Omental fat pad (tissue), 4 donors: ENCODE measurements at places on chromosomes 6 and 20. TPM values are rescaled to one million over a fixed set of nuclear protein-coding genes. Genes with fewer than 3 reads are reported as not detected.
A peak's percentile ranks its signal among the peaks of the same experiment; 100 is the strongest.

- no peak for DNase-seq
Measured at GRCh38 chr6:147447835-147448611, 60.5 kb upstream of the SAMD5 start.

DNA sequence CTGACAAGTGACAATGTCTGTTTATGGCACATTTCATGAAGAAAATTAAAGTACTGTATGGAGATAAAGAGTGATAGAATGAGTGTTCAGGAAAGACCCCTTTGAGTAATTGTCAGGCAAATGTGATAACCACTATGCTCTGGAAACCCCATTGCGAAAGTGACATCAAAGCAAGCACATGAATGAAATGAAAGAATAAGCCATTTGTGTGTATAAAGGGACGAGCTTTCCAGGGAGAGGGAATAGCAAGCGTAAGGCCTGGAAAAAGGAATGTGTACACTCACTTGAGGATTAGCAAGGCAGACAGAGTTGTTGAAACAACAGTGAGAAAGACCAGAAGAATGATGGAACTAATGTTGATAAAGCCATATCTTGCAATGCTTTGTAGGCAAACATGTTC is 490.0 kb downstream of the GRIK2 start:
- DNase-seq, result no peak

MAP1LC3A gene
- total RNA-seq, result 50.1 TPM

DNA sequence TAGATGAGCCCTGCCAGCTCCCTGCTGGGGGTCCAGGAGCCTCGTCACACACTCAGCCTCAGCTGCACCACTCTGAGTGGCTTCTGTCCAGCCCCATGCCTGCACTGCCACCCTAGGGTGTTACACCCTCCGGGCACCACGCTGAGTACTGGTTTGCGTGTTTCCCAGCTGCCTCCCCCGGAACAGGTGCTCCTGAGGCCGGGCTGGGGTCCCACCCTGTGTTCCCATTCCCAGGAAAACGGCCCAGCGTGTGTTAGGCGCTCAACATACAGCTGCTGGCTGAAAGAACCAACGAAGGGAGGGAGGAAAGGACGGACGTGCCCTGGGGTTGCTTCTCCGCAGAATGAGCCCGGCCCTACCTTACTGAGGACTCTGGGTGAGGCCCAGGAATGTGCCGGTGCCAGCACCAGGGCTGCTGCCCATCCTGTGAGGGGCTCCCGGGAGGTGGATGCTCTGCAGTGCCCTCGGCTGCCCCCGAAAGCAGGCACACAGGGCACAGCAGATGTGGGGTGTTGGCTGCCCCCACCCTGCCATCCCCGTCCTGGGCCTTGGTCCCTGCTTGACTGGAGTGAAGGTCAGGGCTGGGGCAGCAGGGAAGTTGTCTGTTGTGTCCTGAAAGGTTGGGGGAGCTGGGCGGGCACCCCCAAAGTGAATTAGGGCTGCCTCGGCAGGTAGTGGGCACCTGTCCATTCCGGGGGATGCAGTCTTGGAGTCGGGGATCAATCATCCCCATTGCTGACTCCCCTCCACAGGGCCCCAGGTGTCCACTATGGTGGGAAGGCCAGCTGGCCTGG is 16.3 kb downstream of the LAMA5 start:
- no peak for DNase-seq

GRCh38 chr6:105357165-105357564 is 45.7 kb downstream of the PREP start:
- DNase-seq, result no peak

DNA sequence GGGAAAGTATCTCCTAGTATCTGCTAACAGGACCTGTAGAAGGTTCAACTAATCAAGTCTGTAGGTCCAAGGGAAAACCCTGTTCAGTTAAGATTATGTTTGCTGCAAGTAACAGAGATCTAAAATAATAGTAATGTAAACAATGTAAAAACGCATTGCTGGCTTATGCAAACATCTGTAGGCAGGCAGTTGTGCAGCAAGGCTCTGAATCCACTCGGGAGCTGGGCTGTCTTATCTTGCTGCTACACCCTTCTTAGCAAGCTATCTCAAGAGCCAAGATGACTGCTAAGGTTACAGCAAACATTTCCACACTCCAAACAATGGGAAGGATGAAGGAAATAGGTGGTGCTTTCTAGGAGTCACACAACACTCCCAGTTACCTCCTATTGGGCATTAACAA is 397.3 kb upstream of the NRSN1 start:
- DNase-seq, result no peak

DNA sequence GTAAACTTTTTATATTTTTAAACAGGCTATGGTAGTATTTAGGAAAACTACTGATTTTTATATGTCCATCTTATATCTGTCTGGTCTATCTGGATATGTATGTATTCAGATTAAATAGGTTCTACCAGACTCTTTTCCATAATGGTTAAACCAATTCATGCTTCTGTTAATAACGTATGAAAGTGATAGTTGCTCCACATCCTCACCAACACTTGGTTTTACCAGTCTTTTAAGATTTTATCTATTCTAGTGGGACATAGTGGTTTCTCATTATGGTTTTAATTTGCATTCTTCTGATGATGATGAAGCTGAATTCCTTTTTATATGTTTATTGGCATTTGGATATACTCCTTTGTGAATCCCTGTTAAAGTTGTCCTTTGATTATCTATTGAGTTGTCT is 56.1 kb downstream of the UBR2 start:
- no peak for DNase-seq

DNA sequence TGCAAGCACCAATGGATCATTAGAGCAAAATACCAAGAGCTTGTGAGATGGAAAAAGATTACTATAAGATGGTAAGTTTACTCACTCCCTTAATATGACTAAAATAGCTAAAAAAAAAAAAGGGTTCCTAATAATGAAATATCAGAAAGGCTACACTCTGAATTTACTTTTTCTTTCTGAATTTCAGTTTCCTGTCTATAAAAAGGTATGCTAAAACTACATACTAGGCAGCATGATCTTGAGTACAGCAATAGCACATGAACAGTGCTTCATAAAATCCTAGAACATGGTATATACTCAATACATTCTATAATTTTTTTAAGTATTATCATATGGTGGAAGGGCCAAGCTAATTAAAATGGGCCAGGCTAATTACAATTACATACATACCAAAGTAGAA is 24.0 kb upstream of the FAM135A start:
- DNase-seq, result no peak

GRCh38 chr6:7787137-7787608 is 61.3 kb downstream of the BMP6 start:
- DNase-seq, result no peak

- no peak for DNase-seq
Measured at GRCh38 chr6:8329562-8329961, 105.8 kb downstream of the SLC35B3 start.

GRCh38 chr6:31087494-31088089 is 24.8 kb downstream of the C6orf15 start:
- DNase-seq, result peak; percentile 87

GRCh38 chr20:58308680-58309527 is 611 bp upstream of the RAB22A start:
- DNase-seq, result peak; percentile 27

GRCh38 chr20:50455656-50456451 is 54.3 kb upstream of the PTPN1 start:
- no peak for DNase-seq

LY6G6F gene
- total RNA-seq, result not detected

- no peak for DNase-seq
Measured at GRCh38 chr6:118240878-118241528, 307.1 kb upstream of the PLN start.

DNA sequence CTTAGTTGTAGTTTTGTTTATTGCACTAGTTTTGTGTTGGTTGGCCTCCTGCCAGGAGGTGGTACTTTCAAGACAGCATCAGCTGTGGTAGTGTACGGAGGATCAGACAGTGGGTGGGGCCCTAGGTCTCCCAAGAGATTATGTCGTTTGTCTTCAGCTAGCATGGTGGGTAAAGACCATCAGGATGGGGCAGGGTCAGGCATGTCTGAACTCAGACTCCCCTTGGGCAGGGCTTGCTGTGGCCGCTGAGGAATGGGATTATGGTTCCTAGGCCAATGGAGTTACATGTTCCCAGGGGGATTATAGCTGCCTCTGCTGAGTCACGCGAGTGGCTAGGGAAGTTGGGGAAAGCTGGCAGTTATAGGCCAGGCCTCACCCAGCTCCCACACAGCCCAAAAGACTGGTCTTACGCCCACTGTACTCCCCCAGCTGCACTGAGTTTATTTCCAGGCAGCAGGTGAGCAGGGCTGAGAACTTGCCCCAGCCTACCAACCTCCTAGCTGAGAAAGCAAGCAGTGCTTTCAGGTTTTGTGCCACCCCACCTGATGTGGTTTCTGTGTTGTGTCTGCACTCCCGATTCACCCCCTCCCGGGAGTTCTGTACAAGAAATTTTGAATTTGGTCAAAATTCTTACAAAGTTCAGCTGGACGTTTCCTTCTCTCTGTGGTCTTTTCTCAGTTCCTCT is 24.7 kb downstream of the ZSCAN31 start:
- no peak for DNase-seq

DNA sequence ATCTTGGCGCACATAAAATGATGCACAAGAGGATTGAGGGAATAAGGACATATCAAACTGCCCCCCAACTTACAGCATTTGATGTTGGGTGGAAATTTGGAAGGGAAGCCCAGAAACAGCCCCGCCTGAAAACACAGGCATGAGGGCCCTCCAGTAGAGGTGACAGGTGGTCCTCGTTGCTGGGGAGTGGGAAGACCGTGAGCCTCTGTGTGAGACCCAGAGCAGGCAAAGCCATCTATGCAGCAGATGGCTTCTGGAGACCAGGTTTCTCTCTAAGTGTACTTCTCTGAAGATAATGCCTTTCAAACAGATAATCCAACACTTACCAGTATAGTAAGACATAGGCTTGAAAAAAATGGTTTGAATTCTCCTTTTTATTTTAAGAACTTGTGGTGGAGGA is 132.2 kb upstream of the INSM1 start:
- DNase-seq, result no peak

SCP2D1 gene
- not detected for total RNA-seq

DNA sequence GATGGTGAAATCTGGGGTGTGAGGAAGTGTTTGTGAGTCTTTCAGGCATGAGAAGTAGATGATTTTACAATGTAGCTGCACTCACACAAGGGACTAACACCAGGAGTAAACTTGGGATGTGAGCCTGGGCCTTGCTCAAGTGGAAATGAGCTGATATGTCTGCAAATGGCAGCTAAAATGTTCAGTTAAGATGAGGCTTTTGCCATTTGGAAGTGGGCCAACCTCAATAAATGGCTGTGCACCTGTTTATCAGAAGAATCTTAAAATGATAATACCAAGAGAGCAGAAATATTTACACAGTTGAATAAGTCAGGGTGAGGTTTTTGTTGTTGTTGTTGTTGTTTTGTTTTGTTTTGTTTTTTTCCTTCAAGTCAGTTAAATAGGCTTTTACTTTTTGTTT is 25.7 kb upstream of the KLHL31 start:
- DNase-seq, result no peak

GRCh38 chr20:47243003-47243402 is 113.5 kb downstream of the ZMYND8 start:
- no peak for DNase-seq

WFDC2 gene
- 8.4 TPM for total RNA-seq

DNA sequence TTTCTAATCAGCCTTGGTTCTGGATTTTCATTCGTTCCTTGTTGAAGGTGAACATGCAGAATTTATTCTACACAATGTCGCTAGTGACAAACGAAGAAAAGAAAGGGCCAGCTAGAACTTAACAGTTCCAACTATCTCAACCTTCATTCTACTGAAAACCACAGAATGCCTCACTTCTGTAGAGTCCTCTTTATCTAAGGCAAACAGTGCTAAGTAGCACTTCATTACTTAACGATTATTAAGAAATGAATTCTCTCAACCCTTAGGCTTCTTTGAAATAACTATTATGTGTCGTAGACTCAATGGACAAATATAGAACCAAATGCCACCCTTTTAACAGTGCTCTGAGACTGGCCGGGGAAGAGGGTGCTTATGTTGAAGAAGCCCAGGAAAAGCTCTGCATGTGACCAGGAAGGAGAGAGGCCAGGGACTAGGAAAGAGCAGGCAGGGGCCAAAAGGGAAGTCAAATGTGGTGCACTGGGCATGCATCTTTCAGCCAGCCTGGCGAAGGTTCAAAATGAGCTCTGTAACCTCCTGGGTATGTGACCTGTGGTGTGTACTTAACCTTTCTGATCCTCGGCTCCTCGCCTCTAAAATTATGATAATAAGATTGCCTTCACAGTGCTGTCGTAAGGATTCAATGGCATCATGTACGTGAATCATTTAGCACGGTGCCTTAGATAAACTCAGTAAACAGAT is 55.4 kb upstream of the BMP2 start:
- no peak for DNase-seq

PDYN gene
- not detected for total RNA-seq

DNA sequence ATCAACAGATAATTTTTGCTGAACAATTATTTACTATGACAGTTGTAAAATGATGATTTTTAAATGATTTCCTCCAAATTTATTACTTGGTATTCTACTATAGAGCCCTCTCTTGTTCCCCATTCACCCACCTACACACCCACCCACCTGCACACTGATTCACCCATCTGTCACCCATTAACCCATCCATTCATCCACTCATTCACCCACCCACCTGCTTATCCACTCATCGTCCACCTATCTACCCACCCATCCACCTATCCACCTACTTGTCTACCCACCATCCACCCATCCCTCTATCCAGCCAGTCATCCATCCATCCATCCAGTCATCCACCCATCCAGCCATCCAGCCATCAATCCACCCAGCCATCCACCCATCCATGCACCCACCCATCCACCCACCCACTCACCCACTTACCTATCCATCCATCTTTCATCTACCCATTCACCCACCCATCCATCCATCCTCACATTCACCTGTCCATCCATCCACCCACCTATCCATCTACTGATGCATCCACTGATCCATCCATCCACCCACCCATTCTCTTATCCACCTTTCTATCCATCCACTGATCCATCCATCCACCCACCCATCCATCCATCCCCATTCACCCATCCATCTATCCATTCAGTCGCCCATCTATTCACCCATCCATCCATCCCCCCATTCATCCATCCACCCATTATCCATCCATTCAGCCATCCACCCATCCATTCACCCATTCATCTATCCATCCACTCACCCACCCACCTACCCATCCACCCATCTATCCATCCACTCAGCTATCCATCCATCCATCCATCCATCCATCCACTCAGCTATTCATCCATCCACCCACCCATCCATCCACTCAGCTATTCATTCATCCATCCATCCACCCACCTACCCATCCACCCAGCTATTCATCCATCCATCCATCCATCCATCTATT is 72.0 kb downstream of the SYNJ2 start:
- no peak for DNase-seq

- peak; percentile 49 for DNase-seq
Measured at GRCh38 chr6:158031381-158032353, 50.0 kb downstream of the SYNJ2 start.

DNA sequence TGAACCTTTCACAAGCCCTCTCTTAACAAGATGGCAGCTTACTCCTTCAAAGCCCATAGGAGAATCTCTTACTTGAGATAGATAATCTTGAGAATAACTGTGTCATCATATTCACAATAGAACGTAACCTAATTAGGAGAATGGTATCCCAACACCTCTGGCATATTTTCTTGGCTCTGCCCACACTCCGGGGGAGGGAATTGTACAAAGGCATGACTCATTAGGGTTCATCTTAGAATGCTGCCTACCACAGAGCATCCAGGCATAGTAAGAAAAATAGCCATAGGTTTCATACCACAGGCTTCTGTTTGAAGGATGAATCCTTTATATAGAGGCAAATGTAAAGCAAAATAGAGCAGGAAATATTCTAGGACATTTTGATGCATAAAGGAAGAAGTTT is 1100.6 kb upstream of the CITED2 start:
- no peak for DNase-seq
